HTR-8/SVneo (cell line): ENCODE measurements at places on chromosomes 11 and 22.

DNA sequence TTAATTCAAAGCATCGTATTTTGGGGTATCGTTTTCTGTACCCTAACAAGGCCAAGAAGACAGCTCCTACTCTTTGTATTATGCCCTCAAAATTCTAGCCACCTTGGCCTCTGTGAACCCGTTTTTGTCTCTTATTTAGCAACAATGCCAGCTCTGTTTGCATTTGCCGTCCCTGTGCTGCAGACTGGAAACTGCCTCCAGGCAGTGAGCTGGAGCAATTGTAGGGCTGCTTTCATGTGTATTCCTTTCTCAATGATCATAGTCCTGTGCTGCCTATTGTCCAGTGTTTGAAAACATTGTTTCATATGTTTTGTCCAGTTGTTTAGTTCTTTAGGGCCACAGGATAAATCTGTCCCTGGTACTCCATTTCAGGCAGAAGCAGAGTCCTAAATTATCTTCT is 19.9 kb upstream of the BACE1-AS start:
- DNase-seq: no peak

DNA sequence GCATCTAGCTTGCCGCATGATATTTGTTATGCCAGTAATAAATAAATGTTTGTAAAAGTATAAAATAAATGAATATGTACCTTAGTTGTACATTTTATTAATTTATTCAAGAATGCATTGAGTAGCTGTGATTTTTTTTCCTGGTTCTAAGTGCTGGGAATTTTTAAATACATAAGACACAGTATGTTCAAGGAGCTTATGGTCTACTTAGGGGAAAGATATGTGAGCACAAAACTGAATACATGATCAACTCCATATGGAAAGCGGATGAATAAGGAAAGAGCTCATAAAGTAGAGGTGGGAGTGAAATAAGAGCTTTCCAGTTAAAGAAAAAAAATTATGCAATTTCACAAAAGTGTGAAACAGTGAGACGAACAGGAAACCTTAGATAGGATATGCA is 944.2 kb upstream of the CCDC90B start:
- DNase-seq: no peak

DNA sequence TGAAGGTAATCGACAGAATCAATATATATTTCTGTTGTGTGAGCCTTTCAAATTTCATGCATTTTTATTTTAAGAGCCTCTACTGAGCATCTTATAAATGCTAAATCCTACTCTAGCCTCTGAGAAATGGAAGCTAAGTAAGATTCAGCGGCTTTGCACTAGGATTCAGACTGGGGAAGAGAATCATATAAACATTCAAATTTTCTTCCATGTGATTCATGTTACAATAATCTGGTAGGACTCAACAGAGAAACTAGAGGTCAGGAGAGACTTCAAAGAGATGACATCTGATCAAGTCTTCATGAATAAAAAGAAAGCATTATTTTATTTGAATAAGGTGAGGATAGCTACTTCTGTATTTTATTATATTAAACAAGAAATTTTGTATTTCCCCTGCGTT is 538.9 kb downstream of the DLG2 start:
- no peak for DNase-seq

DNA sequence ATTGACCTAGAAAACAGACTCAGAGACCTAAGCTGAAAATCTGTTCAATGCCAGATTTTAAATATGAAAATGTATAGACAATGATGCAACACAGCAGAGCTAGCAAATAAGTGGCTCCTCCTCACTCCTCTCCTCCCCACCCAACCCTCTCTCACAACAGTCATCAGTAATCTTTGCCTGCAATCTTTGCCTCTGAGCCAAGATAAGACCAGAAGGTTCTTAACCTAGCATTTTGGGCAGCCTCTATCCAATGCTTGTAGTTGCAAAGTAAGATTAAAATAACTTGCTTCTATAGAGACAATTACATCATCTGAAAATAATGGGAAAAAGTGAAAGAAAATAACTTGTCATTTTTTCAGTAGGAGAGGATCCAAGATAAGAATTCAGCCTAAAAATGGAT is 117.3 kb downstream of the PARVA start:
- no peak for DNase-seq

DNA sequence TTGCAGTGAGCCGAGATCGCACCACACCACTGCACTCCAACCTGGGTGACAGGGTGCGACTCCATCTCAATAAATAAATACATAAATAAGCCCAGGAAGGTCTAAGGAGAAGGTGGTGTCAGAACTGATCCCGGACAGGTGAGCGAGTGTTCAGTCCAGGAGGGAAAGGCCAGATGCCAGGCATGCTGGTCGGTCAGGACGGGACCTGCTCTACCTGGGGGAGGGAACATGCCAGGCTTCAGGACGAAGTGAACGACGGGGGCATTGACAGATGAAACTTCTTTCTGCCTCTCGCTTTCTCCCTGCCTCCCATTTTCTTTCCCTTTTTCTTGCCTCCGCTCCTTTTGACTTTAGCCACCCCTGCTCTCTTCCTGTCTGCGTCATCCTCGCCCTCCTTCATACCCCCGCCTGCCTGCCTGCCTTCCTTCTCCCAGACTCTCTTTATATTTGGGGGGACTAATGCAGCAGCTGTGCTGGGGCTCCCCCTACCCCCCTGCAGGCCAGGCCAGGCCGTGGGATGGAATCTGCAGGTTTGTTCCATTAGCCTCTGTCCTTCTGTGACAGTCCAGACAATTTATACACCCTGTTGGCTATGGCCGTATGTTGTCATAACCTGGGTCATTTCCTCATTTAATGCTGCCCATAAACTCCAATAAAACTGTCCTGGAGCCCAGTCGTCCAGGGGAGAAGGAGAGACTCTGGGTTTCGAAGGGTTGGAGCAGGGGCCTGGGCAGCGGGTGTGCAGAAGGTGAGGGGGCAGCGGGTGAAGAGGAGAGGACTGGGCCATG is 209.2 kb upstream of the TBCEL start:
- DNase-seq: no peak

DNA sequence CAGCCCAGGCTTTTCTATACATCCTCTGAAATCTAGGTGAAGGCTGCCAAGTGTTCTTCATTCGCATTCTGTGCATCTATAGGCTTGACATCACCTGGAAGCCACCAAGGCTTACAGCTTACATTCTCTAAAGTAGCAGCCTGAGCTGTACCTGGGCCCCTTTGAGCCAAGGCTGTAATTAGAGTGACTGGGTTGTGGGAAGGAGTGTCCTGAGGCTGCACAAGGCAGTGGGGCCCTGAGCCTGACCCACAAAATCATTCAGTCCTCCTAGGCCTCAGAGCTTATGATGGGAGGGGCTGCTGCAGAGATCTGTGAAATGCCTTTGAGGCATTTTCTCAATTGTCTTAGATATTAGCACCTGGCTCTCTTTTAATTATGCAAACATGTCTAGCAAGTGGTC is 33.0 kb upstream of the RDX start:
- DNase-seq: no peak

GRCh38 chr22:24445481-24446259 is 18.3 kb downstream of the ADORA2A start:
- no peak for DNase-seq

- no peak for DNase-seq
These were observed 29.5 kb upstream of the FCHSD2 start for GRCh38 chr11:73171436-73172161.

DNA sequence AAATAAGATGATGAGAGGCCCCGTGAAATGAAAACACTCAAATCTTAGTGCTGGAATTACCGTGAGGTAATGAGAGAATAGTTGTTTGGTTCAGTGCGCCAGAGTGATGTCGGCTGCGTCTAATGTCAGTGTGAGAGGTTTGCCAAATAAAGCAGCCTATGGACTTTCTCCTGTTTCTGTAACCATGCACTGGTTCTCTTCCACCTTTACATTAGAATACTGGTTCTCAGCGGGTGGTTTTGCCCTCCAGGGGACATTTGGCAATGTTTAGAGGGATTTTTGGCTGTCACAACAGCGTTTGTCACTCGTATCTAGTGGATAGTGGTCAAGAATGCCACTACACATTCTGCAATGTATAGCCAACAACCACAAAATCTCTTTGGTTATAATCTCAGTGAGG is 1.1 kb downstream of the OOSP4B start:
- no peak for DNase-seq

GRCh38 chr11:112881461-112881860 is 79.8 kb upstream of the NCAM1 start:
- DNase-seq: peak; percentile 58

DNA sequence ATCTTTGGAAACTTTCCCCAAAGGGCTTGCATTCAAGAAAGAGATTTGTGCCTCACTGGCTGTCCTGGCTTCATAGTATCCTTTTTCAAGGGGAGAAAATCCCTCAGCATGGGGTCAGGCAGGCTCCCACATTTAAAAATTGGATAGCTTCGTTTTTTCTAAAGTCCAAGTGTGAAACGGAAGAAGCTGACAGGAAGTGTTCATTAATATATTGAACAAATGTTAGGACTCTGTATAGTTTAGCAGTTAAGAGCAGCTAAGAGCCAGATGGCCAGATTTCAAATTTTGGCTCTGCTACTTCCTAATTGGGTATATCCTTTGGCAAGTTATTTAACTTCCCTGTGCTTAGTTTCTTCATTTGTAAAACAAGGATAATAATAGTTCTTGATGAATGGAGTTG is 354.9 kb upstream of the FAT3 start:
- no peak for DNase-seq

DNA sequence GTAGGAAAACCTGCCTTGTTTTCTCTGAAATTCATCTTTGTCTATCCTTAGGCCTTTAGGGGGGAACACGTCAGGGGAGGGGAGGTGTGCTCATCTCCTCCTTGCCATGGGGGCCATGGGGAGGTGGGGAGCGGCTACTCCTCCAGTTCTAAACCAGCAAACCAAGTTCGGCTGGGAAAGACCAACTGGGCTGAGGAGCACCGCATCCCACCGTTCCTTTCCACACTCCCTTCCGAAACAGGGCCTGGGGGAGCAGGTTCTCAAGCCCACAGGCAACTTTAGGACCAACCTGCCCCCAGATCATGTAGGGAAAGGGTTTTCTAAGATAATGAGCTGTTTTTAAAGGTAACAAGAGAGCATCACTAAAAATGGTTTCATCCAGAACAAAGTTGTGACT is 77.5 kb upstream of the PITPNB start:
- DNase-seq: no peak

DNA sequence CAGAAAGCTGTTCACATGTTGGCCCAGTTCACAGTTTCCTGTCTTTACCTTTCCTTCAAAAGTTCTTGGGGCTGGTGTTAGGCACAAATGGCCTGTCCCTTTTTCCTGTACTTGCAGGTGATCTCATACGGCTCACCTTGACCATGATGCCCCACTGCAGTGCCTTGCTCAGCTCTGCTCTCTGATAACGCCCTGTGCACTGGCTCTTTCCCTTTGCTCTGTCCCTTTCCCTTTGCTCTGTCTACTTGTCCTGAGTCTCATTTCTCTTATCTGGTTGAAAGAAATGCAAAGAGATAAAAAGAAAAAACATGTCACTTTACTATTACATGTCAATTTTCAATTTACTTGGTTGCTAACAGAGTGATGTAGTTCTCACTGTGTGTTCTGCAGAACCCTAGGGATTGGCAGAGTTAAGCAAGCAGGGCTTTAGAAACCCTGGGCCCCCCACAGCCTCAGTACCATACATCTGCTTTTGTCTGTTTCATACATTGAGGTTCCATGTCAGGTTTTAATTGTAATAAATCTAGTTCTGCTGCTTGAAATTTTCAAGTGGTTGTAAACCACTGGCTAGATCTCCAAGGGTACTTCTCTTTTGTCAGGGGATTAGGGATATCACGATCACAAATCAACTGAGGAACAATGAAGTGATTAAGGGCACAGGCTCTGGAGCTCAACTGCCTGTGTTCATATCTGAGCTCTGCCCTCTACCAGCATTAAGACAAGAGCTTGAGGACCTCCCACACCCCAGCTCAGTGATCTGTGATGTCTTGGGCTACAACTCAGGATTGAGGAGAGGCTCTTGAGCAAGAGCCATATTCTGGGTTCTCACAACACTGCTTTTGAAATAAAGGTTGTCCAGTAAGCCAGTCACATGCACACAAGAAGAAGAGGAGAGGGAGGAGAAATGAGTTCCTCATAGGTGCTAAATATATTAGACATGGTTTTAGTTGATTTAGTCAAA is 16.3 kb upstream of the SORL1 start:
- no peak for DNase-seq
